ENCODE measurements at places on chromosomes 13 and 19.
A peak's percentile ranks its signal among the peaks of the same experiment; 100 is the strongest.

DNA sequence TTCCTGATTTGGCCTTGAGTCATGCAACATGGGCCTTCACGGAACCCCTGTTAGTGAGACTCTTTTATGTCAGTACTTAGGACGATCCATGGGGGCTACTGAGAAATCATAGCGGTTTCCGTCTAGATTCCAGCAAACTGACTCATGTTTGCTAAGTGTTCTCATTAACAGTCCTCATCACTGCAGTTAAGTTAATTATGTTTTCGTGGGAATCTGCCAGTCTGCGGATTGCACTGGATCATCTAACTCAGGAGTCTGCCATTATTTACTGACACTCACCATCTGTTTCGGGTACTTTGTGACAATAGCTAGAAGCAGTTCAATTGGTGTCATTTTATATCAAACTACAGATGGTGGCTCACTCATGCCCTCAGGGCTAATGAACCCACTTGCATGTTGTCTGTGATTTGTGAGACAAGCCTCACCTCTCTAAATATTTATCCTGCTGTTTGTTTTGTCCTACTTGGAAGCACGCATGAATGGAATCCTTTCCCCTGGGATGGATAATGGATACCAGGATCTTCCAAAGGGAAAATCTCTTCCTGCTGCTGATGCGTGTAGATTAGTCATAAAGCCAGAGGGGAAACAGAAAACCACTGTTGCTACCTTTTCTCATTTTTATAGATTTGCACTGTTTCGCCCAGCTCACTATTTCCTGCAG lies 61.8 kb downstream of the RAB20 start:
- DNase-seq: no peak

DNA sequence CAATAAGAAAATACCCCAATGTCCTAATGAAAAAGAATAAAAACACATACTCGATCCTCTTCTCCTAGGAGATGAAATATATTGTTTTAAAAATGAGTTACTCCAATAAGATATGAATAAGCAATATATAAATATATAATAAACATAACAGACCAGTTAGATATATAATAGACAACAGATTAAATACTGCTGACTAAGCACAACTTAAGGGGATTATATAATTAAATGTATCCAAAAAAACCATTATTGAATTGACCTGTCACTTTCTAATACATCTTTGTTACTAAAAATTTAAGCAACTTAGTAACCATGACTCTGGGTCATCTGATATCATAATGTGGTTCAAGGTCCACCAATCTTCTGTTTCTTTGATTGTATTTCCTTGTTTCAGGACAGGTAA lies 14.0 kb upstream of the ZNF780B start:
- no peak for DNase-seq

DNA sequence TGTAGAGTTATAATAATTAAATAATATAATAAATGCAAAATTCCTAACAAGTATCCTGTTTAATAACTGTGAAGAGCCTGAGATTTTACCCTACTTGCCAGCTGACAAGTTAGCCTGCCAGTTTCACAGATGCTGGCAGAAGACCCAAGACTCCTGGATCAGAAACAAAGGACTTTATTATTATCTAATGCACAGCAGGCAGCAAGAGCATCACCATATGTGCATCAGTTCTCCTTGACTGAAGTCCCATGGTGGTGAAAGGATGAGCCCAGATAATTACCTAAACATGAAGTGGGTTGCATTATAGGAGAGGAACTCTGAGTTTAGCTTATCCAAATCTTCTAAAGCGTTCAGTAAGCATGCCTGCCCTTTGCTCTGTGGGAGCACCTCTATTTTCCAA lies 39.1 kb upstream of the MTIF3 start:
- peak; percentile 18 for DNase-seq

- no peak for DNase-seq
These were observed 19.2 kb upstream of the GNA15 start for GRCh38 chr19:3116621-3117020.

DNA sequence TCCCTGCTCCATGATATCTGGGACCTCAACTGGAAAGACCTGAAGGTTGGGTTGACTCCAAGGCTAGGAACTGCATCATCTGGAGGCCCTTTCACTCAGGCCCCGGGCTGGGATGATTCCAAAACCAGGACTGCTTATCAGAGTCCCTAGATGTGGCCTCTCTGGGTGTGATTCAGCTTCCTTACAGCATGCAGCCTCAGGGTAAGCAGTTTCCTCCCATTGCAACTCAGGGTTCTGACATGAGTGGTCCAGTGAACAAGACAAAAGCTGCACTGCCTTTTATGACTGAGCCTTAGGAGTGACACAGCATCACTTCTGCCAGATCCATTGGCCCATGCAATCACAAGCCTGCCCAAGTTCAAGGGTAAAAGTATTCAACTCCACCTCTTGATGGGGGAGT lies 502.8 kb downstream of the COG6 start:
- no peak for DNase-seq

GRCh38 chr19:49875857-49876421 lies 1.2 kb downstream of the AKT1S1 start:
- no peak for DNase-seq

GRCh38 chr13:29674532-29674931 lies 79.0 kb upstream of the SLC7A1 start:
- DNase-seq: no peak

GRCh38 chr19:16626796-16627192 lies 1.2 kb downstream of the MED26 start:
- no peak for DNase-seq
